PC-9 (cell line): ENCODE measurements at places on chromosomes 1 and 21.

- DNase-seq = no peak
Observed at GRCh38 chr1:107767156-107767582, 197.8 kb downstream of the VAV3 start.

DNA sequence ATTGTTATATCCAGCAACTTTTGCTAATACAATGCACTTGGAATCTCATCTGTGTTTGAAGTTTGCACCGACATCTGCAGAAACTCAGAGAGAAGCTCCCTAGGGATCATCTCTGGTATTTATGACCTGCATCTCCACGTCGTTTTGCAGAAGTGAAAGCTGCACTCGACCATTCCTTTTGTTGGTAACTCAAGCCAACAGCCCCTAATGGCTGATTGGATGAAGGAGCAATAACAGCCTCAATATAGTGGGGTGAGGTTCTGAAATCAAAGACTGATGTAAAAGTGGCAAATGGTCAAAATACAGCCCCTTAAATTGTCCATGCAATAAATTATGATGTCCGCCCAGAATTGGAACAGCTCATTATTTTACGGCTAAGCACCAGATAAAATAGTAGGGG is 344.2 kb upstream of the KAZN start:
- no peak for DNase-seq

DNA sequence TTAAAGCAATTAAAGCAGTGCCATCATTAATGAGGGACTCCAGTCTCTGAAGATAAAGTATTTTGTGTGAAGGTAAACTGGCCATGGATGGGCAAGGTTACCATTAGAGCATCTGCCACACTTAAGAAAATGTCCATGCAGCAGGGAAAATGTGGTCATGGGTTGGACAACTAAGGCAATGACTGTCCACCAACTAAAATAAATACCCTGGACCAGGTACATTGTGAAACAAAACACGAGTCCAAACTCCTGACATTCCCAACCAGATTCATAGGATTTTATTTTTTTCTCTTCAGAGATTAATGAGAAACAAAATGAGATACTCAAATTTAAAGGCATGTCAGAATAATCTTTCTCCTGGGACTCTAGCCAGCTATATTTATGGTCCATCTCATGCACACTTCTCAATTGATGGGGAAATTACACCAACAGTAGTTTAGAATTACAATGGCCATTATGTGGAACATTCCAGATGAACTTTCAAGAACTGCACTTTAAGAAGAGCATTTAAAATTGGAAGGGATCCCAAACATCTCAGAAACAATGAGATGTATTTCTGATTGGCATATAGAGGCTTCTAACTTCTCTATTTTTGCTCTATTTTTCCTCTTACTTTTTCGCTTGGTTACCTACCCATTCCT is 8.1 kb downstream of the GBP7 start:
- DNase-seq = no peak

DNA sequence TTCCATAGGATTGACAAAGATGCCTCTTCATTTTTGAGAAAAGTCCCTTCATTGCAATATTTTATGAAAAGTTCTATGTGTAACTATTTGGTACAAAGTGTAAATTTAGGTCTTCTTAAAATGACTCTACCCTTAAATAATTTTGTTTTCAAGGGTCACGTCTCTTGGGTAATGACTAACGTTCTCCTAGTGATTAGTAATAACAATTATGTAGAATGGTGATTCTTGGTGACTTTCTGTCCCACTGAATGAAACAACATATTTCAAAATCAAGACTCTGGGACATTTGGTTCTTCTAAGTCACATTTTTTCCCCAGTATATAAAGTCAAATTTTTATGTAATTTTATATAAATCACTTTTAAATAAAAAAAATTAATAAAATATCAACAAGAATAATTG is 277.5 kb upstream of the ADAMTS5 start:
- no peak for DNase-seq

- peak; percentile 83 for DNase-seq
Observed at GRCh38 chr1:228452194-228453021, 34.8 kb upstream of the RNF187 start.

DNA sequence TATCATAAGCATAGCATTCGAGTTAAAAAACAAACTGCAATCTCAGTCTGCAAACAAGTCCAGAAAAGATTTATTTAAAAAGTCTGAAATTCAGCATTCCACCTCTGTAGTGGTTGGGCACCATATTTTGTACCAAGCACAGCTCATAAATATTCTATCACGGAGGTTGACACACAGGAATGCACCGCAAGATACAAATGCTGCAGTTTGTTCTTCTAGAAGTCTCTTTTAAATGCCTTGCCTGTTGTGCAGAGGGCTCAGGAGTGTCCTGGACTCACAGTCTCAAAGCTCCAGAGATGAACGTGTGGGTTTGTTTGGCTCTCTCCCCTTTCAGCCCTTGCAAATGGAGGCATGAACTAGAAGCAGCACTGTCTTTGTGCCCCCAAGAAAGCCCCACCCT is 212.4 kb upstream of the USP24 start:
- DNase-seq = no peak

DNA sequence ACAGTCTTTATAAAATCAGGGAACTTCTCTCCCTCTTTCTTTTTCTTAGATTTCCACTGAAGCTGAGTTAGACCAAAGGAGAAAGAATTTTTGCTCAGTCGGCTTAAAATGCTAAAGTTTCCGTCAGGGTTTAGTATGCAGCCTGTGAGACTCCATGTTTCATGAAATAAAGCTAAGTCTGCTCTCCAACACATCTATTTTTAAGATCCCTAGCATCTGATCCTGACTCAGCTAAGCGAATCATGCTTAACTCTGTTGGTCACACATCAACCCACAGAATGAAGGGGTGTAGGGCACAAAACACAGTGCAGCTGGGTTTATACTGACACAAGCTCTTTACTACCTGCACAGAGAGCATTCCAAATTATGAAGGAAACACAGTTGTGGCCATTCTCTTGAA is 102.4 kb upstream of the ZNF281 start:
- DNase-seq = no peak

DNA sequence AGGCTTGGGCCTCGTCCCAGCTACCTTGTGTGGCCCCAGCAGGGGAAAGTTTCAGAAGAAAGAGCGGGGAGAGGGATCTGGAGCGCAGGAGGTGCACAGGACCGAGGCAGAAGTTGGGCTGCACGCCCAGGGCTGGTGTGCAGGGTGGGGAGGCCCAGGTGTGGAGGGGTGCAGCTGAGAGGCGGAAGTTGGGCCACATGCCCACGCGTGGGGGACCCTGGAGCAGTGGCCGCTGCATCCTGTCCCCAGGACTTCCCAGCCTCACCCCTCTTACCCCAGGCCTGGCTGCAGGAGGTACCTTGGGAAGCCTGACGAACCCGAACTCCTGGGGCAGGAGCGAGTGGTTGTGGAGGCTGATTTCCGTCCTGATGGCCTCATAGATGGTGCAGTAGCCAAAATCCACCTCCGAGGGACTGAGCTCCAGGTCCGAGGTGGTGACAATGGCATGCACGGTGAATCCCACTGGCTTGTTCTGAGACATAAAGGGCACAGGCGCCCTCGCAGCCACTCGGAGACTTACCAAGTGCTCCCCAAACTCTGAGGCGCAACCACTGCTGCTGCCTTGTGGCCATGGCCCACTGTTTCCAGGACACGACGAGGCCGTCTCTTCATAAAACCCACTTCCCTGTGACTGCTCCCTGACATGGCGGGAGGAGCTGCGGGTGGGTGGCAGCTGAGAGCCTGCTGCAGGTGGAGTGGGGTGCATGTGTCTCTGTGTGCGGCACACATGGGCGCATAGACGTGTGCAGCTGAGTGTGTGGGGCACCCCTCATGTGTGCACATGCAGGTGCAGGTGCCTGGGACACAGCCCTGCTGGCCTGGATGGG is 20.4 kb upstream of the TMEM52 start:
- DNase-seq = no peak

GRCh38 chr1:27433706-27434105 is 41.3 kb downstream of the GPR3 start:
- no peak for DNase-seq

- DNase-seq = no peak
Observed at GRCh38 chr1:201503397-201504176, 3.3 kb downstream of the CSRP1 start.

DNA sequence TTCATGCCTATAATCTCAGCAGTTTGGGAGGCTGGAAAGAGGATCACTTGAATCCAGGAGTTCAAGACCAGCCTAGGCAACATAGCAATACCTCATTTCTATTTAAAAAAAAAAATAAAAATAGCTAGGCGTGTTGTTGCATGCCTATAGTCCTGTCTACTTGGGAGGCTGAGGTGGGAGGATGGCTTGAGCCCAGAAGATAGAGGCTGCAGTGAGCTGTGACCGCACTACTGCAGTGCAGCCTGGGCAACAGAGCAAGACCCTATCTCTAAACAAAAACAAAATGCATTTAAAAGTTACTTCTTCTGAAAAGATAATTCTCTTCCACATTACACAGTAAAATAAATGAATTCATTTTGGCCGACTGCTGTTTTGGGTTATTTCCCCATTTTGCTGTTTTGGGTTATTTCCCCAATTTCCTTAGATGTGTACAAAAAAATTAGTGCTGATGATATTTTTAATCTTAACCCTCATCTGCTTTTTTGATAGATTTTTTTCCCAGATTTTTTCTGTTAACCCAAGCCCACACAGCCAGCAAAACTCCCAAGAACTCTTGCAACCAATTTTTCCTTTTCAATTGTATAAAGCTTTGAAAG is 23.0 kb upstream of the SAMSN1 start:
- DNase-seq = no peak

DNA sequence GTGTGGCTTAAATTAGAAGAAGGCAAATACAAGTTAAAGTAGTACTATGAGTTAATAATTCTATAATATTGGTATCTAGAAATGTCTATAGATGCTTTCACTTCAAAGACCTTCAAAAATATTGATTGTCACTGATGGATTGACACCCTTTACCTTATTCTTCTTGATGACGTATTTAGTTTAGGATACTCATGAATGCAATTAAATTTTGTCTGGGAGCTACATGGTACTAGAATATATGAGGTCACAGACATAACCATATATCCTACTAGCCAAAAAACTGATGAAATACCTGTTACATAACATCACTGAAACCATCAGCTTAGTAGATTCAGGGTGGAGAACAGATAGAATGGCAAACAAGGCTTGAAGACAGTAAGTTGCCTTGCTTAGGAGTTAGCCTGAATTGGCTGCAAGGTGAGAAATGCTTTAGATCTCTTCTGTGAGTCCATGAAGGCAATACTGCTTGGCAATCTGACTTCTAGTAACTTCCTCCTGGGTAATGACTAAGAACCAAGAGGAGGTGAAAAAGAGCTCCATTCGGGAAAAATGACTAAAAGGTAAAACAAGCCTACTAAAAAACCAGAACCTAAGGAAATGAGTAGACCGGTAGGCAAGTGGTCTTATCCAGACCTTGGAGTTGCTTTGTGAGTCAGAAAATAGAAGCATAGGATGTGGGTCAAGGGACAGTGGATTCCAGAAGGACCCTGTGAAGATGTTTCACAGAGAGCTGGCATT is 16.9 kb upstream of the ARHGAP29 start:
- DNase-seq = peak; percentile 73

DNA sequence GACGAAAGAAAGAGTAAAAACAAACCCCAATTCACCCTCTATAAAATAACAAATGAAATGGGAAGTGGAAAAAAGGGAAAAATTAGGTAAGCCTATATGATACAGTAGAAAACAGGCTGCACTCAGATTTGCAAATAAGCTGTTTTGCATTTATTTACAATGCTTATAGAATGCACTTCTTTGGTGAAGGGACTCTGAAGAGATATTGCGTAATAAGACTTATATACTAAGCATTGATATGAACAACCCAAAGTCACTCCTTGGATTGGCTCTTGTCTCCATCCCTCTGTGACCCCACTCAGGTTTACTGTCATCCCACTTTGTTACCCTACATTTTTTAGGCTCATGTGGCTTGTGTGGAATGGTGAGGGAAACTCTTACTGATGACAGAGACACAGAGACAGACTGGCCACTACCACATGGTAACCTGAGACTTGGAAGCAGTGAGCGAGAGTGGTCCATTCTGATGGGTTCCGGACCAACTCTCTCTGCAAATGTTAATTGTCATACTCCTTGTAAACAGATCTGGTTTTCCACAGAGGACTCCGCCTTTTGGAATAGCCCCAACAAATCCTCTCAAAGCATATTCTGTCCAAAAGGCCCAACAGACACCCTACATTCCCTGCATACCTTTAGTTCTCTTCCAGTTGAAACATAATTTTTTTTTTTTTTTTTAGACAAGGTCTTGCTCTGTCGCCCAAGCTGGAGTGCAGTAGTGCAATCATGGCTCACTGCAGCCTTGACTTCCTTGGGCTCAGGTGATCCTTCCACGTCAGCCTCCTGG is 11.0 kb downstream of the GSTM5 start:
- no peak for DNase-seq

DNA sequence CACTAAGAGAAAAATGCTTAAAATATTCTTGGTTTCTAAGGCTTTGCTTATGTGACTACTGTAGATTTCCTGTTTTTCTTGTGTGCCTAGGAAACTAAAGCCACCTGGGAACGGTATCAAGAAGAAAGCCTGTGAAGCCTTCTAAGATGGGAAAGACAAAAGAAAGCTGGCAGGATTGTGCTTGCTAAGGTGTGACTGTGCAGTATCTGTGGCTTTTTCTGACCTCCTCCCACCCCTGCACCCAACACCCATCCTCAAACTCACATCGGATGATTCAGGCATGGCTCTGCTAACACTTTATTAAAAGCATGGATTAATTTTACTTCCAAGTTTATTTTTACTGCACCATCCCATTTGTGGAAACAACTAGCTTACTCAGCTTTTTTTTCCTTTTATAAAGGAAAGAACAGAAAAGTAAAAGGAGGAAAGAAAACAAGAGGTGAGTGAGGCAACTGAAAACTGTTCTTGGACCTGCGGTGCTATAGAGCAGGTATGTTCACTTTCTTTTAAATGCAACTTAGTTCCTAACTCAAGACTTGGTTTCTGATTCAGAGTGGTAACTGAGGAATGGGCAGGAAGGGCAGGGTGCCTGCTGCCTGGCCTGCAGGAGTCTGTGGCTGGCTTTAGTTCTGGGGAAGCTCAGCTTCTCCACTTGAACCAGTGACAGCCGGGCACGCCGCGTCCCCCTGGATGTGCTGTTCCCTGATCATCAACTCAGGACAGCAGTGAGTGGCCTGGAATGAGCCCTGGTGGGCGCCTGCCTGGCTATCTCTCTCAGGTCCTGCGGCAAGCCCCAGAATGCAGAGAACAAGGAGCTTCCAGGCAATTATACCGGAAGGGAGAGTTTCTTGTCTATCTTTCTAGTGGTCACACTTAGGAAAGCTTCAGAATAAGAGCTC is at the start of gene GBP6:
Gene GBP6, plus strand, starts transcription at position 422 of the 899 bp plus-strand sequence. CDS start 4,493 bp downstream, outside the sequence.
- DNase-seq = no peak

DNA sequence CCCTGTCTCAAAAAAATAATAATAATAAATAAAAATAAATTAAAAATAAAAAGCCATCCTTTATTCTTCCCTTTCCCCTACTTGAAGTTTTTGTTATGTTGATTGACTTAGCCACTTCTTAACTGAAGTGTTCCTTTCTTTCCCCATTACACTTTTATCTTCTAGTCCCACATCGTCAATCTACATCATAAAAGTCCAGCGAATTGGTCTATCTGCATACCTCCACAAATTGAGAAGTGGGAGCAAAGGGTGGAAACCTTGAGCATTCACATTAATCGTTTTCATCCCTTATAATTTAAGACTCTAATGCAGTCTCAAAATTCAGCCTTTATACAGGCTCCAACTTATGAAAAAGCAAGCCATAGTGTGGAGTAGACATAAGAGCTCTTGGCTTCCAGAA is 6.5 kb upstream of the ZYG11A start:
- DNase-seq = no peak

GRCh38 chr1:157086299-157086698 is 13.3 kb downstream of the ETV3L start:
- DNase-seq = no peak

- DNase-seq = no peak
Observed at GRCh38 chr1:183696981-183697380, 43.9 kb upstream of the APOBEC4 start.
